ENCODE measurements at places on chromosomes 16 and 17. TPM values are rescaled to one million over a fixed set of nuclear protein-coding genes. Genes with fewer than 3 reads are reported as not detected.

SGCA gene
- total RNA-seq: not detected

GCGR gene
- not detected for total RNA-seq

SUPT4H1 gene
- total RNA-seq: 51.4 TPM

SCARF1 gene
- 117 TPM for total RNA-seq

MARVELD3 gene
- not detected for total RNA-seq
